NCI-H2029 (cell line): ENCODE measurements at places on chromosomes 11 and 22.

DNA sequence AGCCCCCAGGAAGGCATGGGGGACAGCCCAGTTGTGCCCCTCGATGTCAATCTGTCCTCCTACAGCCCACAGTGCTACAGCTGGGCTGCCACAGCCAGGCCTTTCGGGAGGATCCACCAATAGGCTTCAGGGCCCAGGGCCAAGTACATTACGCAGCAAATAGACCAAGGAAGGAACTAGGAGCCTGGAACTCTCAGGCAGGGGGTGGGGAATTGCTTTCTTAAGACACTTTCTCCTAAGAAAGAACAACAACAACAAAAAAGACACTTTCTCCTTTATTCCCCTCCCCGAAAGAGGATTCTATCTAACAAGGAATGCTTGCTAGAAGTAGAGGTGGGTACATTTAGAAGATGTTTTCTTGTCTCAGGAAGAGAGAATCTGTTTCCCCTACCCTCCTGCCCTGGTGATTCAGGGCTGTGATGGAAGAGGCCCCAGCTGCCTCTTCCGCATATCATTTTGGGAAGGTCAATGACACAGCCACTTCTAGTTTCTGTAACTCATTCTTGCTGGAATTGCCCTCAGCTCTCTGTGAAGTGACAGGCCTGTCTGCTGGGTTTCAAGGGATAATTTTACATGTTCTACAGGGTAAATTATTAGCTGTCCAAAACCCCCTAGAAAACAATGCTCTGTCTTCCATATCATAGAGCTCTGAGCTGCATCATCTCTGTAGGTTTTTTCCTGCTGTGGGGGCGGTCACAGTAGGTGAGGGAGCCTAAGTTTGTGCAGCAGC is 6.0 kb upstream of the MALAT1 start:
- DNase-seq = no peak

- peak; percentile 65 for DNase-seq
These were observed 72.0 kb upstream of the NARS2 start for GRCh38 chr11:78646564-78647185.

- no peak for DNase-seq
These were observed at the start of gene F2 for GRCh38 chr11:46719048-46719542. Gene F2, plus strand, starts transcription at chr11:46719213. Its CDS starts 23 bp downstream, at chr11:46719236.

- DNase-seq = no peak
These were observed 51.0 kb downstream of the ALX4 start for GRCh38 chr11:44258839-44259420.

- DNase-seq = no peak
These were observed 1.8 kb upstream of the NUP98 start for GRCh38 chr11:3799143-3799542.

DNA sequence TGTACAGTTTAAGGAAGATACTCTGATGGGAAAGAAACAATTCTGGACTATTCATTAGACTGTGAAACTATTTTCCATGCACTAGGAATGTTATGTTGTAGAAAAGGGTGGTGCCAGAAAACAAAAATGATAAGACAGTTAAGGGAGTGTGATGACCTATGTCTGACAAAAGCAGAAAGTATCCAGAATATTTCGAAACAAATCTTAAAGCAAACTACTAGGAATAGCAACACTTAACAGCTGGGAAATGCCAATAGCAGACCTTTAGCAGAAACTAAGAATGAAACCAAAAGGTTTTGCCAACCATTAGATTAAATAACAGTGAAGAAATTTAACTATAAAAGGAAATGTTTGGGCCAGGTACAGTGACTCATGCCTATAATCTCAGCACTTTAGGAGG is 3.3 kb upstream of the ARHGAP20 start:
- no peak for DNase-seq

GRCh38 chr11:84825106-84825660 is 802.0 kb downstream of the DLG2 start:
- DNase-seq = peak; percentile 14

GRCh38 chr11:1770528-1770927 is 6.8 kb upstream of the CTSD start:
- DNase-seq = no peak

GRCh38 chr11:111674941-111675340 is 72.7 kb downstream of the SIK2 start:
- DNase-seq = no peak

- DNase-seq = no peak
These were observed 5.2 kb downstream of the BET1L start for GRCh38 chr11:201966-202365.

DNA sequence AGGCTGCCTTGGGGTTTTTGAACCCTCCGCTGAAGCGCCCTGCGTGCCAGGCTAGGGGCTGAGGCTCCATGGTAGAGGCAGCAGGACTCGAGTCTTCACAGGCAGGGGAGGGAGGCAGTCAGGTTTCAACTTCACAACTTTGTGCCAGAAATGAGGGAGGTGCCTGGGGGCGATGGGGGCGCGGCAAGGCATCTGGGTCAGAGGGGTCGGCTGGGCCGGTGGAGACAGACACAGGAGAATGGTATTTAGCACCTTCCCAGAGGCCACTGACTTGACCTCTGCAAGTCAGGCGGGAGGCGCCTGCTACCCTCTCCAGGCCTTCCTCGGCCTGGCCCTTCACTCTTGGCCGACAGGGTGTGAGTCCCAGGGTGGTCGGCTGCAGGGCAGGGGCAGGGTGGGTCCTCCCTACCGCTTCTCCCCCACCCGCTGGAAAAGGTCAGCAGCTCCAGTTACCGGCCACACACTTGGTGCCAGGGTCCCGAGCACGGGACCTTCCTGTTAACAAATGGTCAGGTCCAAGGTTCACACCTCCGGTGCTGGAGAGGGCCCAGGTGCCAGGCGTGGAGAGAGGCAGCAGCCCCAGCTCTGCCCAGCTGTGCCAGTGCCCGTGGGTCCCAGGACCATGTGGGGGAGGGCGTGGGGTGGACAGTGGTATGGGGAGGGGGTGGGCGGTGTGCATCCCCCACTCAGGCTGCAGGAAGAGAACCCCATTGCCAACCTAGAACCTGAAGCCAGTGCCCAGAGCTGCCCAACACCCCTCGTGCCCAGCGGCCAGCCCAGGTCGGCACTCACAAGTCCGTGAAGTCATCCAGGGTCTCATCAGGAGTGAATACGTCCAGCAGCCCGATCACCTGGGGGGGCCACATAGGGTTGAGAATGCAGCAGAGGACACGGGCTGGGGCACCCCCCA is 3.8 kb downstream of the MAPK12 start:
- no peak for DNase-seq

- DNase-seq = no peak
These were observed 91.2 kb downstream of the UBASH3B start for GRCh38 chr11:122746611-122747244.

DNA sequence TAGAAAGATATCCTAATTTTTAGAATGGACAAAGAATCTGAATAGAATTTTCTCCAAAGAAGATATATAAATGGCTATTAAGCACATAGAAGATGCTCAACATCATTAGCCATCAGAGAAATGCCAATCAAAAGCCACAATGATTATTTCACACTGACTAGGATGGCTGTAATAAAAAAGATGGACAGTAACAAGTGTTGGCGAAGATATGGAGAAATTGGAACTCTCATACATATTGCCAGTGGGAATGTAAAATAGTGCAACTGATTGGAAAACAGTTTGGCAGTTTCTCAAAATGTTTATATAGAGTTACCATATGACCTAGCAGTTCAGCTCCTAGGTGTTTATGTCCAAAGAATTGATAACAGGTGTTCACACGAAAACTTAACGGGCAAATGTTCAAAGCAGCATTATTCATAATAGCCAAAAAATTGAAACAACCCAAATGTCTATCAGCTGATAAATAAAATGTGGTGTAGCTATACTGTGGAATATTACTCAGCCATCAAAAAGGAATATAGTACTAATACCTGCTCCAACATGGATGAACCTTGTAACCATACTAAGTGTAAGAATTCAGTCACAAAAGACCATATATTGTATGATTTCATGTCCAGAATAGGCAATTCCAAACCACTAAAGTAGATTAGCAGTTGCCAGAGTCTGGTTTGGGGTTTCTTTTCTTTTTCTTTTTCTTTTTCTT is 29.7 kb downstream of the ART5 start:
- no peak for DNase-seq

- no peak for DNase-seq
These were observed 30.1 kb downstream of the IGSF9B start for GRCh38 chr11:133926466-133927246.

GRCh38 chr11:68358416-68358815 is 46.0 kb downstream of the LRP5 start:
- DNase-seq = no peak
